ENCODE measurements at places on chromosomes 5 and 9.

DNA sequence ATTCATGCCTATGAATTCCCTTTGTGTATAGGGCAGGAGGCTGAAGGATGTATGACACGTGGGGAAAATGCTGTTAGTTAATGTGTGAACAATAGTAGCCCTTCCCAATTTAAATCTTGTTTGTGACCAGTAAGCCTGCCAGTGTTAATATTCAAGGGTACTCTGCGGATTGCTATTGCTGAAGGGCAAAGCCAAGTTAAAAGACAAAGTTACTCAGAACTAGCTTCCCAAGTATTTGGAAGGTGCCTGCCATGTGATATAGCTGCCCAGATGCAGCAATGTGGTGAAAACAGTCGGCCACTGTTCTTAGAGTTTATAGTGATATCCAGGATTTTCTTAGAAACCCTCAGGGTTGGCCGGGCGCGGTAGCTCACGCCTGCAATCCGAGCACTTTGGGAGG lies 34.6 kb downstream of the MARVELD2 start:
- DNase-seq = no peak

GRCh38 chr9:19114680-19115270 lies 12.1 kb upstream of the HAUS6 start:
- peak; percentile 30 for DNase-seq

DNA sequence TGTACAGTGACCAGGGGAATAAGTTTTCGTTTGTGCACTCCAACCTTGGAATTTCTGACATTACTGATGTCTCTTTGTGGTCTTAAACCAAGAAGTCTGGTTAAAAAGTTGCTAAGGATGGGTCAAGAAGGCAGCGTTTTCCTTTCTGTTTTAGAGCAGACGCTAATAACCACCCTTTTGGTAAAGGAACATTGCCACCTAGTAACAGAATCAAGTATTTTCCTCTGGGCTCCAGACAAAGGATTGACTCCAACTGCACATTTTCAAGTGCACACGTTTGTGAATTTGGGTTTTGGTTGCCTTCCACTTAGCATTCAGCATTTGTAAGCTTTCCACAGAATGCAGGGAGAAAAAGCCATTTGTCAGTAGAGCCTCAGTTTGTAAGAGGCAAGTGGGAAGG lies 22.2 kb upstream of the CEP78 start:
- peak; percentile 42 for DNase-seq

- peak; percentile 98 for DNase-seq
Observed at GRCh38 chr5:17118631-17119030, 98.8 kb upstream of the BASP1 start.

DNA sequence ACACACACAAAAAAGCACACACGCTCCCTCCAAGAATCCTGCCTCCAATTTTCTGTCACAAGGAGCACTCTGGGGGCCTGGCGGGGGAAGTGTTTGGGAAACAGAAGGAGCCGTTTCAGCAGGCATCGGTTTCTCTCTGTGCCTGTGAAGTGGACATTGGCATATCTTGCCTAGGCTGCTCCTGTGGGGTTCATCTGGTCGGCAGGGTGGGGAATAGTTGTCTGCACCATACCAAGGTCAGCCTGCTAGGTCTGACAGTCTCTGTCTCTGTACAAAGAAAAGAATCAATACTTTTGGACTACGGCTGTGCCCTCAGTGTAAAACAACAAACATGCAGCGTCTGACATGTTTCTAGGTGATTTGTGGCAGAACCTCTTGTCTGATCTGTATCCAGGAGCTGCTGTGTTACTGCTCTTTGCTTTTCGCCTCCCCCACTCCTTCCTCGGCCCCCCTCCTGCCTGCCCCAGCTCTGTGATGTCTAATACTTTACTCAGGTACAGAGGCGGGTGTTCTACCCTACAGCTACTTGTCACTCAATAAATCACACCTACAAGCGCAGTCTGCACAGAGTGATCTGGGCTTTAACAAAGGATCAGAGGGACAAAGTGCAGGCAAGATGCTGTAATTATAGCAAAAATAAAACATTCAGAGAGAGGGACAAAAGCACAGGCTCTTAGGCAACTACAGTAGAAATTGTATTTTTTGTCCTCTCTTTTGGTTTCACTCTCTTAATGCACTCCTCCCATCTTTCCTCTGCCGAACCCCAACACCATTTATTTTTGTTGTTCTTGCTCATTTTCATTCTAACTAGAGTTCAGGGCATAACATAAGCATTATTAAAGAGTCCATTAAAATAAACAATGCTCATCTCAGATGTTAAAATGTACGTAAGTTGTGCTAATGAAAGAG lies 216.7 kb downstream of the BNC2 start:
- peak; percentile 42 for DNase-seq

DNA sequence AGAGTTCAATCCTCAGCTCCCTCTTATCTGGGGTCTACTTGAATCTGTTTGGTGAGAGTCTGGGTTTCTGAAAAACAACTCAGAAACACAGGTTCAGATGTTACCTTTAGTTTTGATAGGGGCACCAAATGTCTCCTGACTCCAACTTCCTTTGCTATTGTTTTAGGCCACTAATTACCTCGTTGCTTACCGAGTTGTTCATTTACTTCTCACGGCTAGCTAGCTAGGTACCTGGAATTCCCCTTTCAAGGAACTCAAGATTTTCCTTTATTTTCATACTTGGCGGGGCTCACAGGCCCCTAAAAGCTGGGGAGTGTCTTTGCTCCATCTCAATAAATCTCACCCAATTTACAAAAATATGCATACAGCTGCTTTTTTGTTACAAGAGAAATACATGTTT lies 111.4 kb downstream of the SLC28A3 start:
- no peak for DNase-seq

- no peak for DNase-seq
Observed at GRCh38 chr9:13282998-13283397, 3.5 kb upstream of the MPDZ start.

DNA sequence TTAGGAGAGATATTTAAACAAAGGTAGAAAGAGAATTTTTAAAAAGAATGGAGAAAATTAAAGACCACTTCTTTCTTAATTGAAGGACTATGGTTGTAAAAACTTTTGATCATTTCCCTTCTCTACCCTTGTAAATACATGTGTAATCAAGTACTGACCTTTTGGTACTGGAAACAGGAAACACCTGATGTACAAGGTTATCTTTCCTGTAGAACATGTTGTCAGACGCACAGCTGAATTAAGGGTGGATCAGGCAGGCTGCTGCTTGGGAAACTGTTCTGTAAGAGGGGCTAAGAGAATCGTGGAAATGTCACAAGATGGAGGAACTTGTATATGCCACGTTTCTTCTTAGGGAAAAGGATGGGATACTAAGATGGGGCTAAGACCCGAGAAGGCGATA lies 341.6 kb downstream of the ZNF608 start:
- no peak for DNase-seq

- no peak for DNase-seq
Observed at GRCh38 chr5:122874179-122874875, 28.9 kb downstream of the SNX24 start.

GRCh38 chr9:84296146-84296843 lies 44.3 kb downstream of the SLC28A3 start:
- DNase-seq = peak; percentile 51

DNA sequence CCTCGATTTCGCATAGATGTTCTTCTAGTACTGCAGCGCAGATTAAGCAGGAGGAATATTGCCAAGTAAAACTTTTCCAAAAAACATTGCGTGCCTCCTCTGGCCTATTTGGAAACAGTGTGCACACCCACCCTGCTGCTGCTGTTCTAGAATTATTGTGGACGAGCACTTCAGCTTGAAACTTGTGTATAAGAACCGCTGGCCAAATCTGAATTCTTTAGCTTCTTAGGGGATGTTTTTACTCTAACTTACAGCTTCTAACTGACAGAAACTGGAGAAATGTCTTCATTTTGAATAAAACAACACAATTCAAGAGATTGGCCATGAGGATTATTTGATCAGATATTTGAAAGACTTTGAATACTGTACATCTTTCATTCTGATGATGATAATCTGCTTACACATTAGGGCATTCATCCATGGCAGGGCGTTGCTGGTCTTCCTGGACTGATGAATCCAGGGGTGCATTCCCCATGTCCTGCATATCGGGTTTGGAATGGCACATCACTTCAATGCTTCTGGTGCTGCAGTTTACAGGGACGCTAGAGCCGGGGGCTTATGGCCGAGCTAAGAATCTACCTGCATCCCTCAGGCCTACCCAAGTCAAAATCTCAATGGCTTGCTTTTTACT lies 6.5 kb downstream of the ADAMTS16 start:
- no peak for DNase-seq

DNA sequence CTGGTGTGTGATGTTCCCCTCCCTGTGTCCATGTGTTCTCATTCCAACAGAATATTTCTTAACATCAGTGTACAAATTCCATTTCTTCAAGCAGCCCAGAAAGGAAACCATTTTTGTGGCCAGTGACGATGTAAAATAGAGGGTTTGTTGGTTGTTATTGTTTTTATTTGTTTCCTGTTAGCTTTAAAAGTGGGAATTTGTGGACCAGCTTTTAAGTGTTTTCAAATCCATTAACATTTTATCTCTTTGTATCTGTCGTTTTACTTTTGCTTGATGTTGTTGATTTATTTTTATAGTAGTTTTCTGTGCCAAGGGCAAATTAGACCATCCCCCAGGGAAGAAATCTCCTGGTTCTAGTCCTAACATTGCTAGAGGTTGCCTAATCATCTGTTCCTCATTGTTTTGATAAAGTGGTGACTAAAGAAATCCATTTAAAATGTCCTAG lies 100.0 kb downstream of the GDNF start:
- DNase-seq = peak; percentile 73

- peak; percentile 34 for DNase-seq
Observed at GRCh38 chr9:123225995-123226394, 42.4 kb downstream of the STRBP start.

DNA sequence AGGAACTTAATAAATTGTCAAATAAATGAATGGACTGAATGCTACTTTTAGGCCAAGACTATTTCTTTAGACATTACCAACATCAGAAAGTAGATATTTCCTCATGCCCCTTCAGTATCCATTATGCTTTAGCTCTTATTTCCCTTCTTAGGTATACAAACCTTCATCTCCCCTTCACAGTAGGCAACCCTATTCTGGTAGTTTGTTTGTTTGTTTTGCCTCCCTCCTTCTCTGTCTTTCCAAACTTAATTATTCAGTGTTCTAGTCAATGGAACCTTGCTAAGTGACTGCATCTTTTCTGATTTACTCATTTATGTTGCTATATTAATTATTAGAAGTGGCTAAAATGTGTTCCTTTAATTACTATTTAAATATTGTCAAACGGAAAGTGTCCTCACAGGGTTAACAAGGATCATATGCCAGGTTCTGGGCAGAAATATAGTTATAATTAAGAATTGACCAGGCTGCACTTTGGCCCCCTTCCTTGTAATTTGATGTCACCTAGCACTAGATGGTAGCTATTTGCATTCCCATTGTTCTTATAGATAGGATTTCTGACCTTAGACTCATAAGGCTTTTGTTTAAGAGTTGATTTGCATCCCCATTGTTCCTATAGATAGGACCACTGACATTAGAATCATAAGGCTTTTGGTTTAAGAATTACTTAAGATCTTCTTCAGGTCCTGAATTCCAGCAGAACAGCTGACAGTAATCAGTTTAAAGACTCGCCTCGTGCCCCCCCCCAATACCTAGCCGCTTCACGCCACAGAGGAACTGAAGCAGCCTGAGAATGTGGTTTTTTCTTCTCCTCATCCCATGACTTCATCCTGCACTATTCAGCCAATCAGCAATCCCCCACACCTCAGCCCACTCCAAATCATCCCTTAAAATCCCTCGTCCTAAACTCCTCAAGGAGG lies 84.4 kb upstream of the NUDT12 start:
- DNase-seq = no peak

DNA sequence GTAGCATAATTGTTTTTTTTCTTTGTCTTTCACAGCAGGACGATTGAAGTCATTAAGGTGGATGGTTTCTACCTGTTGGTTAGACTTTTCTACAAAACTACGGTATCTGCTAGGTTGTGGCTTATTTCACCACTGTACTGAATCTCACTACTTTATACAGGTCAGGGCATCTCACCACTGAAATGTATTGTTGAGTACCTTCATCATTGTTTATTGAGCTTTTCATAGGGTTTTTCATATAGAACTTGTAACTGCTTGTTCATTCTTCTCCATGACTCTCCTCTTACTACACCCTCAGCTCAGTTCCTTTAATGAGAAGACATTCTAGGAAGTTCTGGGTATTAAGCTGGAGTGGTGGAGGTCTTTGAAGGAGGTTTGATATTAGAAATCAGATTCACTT lies 75.1 kb downstream of the PAM start:
- no peak for DNase-seq

GRCh38 chr5:74360535-74361210 lies 279.9 kb downstream of the ENC1 start:
- DNase-seq = no peak

DNA sequence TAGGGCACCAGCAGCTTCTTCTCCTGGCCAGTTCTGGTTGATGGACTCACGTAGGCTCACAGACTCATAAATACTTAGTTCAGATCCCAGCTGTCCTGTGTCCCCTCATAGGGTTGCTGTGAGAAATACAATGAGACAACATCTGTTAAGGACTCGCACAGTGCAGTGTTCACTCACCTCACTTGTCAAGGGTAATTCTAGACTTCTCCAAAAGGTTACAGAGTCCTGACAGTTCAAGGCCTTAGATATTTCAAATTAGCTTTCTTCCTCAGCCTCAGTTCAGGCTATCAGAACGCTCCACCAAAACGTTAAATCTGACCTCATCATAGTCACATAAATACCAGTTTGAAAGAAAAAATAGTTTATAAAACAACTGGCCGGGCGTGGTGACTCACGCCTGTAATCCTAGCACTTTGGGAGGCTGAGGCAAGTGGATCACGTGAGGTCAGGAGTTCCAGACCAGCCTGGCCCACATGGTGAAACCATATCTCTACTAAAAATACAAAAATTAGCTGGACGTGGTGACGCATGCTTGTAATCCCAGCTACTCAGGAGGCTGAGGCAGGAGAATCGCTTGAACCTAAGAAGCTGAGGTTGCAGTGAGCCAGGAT lies 106.3 kb downstream of the UGCG start:
- peak; percentile 30 for DNase-seq

Measured in cardiac fibroblast (primary cell).